ENCODE measurements at places on chromosomes 2 and 18. TPM values are rescaled to one million over a fixed set of nuclear protein-coding genes. Genes with fewer than 3 reads are reported as not detected.

Gene MERTK
- total RNA-seq: 1.4 TPM

Gene ABCB11
- total RNA-seq: under 0.01 TPM

Gene ZNG1B
- 45.9 TPM for total RNA-seq

Gene ZAP70
- total RNA-seq: 0.07 TPM

Gene HSBP1L1
- total RNA-seq: 19.7 TPM

Gene FN1
- total RNA-seq: 4,076 TPM

Gene SIX3
- 4.1 TPM for total RNA-seq

Gene CNGA3
- total RNA-seq: not detected

Gene RPS27A
- total RNA-seq: 1,143 TPM

Gene KIAA2012
- not detected for total RNA-seq

Gene TTC39C
- 19.1 TPM for total RNA-seq

Gene AGAP1
- 30.0 TPM for total RNA-seq

Gene C2orf49
- 38.6 TPM for total RNA-seq

Gene WDR33
- 24.9 TPM for total RNA-seq

Gene C2orf92
- 3.1 TPM for total RNA-seq

Gene ATOH8
- total RNA-seq: not detected

Gene DLGAP1
- total RNA-seq: not detected

Gene LCT
- total RNA-seq: not detected

Gene MAPK4
- total RNA-seq: under 0.01 TPM

Gene GPR75
- total RNA-seq: 2.6 TPM

Gene ADAM23
- under 0.01 TPM for total RNA-seq

Gene TMEFF2
- under 0.01 TPM for total RNA-seq

Gene VWA3B
- 0.07 TPM for total RNA-seq
